IPS DF 19.7 (cell line): ENCODE measurements at places on chromosomes 7 and 10.

DNA sequence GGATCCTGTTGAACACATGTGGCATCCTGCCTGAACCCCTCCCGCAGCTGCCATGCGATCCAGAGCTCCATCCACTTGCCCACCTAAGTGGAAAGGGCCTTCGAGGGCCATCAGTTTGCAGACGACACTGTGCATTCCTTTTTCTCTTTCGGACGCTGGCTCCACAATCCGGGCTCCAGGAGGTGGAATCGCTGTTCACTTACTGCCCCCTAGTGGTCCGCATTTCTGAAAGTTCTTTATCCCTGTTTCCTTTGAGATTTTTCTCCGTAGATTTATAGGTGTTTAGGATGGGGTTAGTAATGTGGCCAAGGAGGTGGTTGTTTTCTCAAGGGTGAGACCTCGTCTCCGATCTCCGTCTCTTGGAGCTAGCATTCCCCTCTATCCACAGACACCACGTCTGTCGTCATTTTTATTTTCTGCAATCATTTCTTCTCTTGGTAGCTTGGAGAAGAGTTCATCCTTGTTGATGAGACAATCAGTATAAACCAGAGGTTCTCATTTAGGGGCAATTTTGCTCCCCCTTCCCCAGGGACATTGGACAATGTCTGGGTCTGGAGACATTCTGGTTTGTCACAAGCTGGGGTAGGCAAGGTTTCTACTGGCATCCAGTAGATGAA is 204.6 kb downstream of the ARHGAP21 start:
- DNase-seq, result peak; percentile 25

- no peak for DNase-seq
Observed at GRCh38 chr7:36303202-36304098, 86.2 kb upstream of the ANLN start.

- no peak for DNase-seq
Observed at GRCh38 chr10:123470336-123470921, 195.7 kb upstream of the GPR26 start.

DNA sequence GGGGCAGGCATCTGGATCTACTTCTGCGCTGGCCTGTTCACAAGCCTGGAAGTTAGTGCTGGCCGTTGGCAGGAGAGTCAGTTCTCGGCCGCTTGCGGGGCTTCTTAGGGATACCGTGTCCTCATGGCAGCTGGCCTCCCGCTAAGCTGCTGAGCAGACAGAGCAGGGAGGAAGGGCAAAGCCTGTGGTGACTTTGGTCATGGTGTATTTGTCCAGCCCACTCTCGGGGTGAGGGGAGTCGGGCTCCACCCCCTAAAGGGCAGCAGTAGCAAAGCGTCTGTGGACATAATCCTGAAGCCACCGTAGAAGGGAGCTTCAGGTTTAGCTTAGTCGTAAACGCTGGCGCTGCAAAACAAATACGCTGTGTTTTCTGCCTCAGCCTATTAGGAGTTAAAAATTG is 12.2 kb downstream of the UBE3C start:
- no peak for DNase-seq

DNA sequence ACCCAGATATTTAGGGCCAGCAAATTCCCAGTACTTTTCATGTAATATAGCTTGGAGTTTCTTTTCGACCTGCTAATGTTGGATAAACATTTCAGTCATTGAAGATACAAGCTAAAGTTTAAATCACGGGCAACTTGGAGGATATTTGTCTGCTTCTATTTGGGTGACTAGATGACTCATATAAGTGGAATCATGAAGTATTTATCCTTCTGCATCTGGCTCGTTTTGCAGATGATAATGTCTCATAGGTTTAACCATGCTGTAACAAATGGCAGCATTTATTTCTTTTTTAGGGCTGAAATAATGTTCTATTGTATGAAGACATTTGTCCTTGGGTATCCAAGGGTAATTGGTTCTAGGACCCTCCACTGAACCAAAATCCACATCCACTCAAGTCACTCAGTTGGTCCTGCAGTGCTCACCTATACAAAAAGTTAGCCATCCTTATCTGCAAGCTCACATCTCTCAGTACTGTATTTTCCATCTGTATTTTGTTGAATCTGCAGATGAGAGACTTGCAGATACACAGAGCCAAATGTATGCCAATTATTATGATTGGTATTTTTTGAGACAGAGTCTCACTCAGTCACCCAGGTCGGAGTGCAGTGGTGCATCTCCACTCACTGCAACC is 187.2 kb upstream of the CSTF2T start:
- DNase-seq, result no peak

GRCh38 chr7:42133321-42133720 is 103.7 kb downstream of the GLI3 start:
- DNase-seq, result no peak

GRCh38 chr7:67604461-67605386 is 608.1 kb downstream of the TYW1 start:
- no peak for DNase-seq

DNA sequence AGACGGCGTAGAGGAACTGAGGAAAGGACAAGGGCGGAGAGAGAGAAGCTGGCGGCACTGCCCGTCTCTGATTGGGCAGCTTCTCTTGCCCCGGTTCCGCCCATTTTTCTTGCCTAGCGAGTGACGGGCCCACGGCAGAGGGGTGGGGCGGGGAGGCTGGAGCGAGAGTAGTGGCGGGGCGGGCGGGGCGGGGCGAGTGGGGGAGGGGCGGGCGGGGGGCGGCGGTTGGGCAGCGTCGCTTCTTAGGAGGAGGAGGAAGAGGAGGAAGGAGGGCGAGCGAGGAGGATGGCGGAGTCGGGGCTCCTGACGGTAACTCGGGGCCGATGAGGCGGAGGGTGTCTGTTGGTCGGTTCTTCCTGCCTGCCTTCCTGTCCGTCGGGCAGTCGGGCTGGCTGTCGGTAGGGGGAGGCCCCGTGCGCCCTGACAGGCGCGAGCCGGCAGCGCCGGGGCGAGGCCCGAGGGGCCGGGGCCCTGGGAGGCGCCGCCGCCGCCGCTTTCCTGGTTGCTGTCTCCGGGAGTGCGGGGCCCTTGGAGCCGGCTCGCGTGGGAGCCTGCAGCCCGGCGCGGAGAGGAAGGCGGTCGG is at the start of gene SHOC2:
Gene SHOC2, plus strand, starts transcription at position 256 of the 583 bp plus-strand sequence. CDS start 44,755 bp downstream, outside the sequence.
- no peak for DNase-seq

DNA sequence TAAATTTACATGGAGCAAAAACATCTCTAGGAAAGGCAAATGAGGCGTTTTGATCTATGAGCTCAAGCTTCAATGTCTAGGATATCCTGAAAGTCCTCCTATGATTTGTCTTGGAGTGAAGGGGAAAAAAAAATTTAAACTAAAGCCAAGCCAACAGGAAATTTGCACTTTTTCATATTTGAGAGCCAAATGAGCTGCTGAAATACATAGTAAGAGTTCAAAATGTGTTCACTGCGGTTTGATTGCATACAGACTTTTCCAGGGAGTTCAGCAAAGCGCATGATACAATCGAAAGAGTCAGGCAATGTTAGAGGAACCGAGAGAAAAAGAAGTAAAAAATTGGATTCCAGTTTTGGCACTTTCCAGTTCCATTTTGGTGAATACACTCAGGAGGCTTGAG is 633.4 kb upstream of the MGMT start:
- no peak for DNase-seq

- DNase-seq, result no peak
Observed at GRCh38 chr10:119431773-119432135, 110.8 kb downstream of the RGS10 start.

- DNase-seq, result no peak
Observed at GRCh38 chr10:127073666-127074065, 122.7 kb downstream of the INSYN2A start.

DNA sequence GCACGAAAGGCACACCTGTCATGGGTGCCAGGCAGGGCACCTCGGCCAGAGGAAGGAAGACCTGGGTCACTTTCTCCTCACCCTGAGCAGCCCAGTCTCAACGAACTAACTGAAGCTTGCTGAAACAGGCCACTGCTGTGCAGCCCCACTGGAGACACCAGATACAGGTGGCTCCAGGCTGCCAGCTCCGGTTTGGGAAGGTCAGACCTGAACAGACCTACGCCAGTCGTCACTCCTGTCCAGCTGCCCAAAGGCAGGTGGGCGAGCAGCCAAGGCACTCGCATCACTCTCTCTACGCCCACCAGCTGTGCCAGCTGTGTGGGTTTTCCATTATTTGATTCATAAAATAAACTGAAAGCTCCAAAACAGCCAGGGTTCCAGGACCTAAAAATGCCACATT is 256.1 kb downstream of the ZMYND11 start:
- DNase-seq, result no peak

DNA sequence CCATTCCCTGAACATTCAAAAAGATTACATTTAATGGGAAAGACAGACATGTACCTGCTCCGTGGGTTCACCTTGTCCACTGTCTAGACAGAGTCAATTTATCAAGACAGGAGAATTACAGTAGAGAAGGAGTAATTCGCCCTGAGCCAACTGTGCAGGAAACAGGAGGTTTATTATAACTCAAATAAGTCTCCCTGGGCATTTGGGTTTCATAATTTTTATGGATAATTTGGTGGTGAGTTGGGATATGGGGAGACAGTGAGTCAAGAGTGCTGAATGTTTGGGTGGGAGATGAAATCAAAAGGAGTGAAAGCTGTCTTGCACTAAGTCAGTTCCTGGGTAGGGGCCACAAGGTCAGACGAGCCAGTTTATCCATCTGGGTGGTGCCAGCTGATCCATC is 165.9 kb upstream of the NAMPT start:
- DNase-seq, result no peak

DNA sequence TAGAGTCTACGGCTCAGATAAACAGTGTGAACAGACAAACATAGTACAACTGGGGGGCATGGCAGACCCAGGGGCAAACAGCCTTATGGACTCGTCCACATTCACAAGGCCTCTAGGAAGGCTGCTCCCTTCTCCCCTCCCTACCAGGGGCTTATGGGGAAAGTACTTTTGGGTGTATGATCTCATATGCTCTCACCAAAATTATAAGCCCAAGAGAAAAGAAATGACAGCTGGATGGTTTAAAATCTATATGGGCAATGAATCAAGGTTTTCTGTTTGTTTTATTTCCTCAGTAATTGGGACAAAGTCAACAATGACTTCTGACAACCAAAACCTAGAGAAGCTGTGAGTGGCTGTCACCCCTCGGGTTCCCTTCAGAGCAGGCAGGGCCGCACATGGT is 144.4 kb downstream of the PKD1L1 start:
- no peak for DNase-seq
